Cortex of kidney (tissue), 1 donor: ENCODE measurements at places on chromosomes 3 and 15.

GRCh38 chr3:127045435-127046045 is 62.6 kb downstream of the PLXNA1 start:
- no peak for DNase-seq

DNA sequence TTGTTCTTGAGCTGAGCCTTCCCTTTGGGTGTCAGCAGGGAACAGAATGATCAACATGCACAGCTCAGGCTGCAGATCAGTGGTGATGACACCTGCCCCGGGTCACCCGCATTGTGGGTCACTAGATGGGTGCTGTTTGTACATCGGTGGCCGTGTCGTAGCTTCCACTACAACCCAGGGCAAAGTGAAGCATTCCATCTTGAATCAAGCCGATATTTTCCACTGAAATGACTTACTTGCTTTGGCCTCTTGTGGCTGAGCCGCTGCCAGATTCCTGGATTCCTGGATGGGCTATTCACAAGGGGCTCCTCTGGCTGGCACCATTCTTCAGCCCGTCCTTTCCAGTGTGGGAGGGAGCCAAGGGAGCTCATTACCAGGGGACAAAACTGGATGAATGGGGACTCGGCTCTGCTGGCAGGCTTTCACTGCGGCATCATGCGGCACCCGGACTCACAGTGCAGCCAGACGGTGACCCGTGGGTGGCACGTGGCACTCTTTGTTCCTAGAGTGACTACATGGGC is 65.6 kb downstream of the SLCO3A1 start:
- DNase-seq: no peak

DNA sequence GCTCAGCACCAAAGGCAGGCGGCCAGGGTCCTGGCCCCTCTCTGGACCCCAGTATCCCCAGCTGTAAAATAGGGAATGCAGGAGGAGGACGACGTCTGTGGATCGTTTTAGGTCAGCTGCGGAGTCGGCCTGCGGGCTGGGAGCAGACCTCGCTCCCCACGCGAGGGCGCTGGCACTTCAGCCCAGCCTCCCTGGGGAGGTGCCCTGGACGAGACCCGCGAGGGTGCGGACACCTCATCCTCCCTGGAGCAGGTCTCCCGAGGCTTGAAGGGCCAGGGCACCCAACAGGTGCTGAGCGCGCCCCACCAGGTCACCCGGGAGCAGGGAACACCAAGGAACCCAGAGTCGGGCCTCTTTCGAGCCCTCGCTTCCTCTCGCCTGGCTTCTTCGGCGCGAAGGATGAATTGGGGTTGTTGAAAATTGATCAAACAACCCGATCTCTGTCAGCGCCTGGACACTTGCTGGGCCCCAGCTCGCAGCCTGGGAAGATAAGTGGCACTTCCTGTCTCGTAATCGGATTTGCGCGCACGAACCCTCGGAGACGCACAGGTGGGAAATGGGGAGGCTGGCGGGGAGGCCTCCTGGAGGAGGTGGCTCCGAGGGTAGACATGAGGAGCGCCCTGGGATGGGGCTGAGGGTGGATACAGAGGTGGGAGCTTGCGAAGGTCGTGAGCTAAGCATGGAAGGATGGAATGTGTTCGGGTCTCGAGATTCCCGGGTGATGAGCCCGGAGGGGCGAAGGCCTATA is 588 bp upstream of the VIPR1 start:
- DNase-seq: no peak

DNA sequence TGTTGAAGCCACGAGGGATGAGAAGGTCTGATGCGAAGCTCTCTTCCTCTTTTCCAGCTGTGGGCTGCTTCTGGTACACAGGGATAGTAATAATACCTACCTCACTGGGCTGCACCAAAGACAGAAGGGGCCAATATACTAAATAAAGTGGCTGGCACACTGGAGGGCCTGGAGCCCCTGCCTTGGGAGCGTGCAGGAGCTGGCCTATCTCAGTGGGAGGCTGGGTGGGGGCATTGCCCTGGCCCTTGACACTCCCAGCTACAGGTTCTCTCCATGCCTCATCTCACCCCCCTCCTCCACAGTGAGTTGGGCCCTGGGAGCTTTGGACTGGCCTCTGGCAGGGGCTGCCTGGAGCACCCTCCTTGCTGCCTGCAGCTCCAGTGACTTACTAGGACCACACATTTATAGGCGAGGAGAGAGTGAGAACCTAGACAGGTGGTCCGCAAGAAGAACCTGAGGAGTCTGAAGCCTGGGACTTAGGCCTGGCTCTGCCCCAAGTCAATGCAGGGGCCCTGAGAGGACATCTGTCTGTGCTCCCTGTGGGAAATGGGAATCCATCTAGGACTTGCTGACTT is 1.6 kb downstream of the NOX5 start:
- no peak for DNase-seq

DNA sequence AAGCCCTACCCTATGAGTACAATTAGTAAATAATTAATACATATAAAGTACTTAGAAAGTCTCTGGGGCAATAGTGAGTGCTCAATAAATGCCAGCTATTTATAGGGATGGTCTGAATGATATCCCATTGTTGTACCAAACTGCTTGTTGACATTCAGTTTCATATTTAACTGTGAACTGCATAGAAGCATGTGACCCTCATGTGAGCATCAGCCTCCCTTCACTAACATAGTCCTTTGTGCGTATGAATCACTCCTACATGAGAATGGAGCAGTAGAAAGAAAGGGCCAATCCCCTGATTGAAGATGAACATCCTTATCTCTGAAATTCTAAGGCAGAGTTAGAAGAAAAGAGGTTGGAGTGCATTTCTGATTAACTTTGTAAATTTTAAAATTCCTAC is 68.7 kb upstream of the ATP10A start:
- DNase-seq: no peak
